Stimulated activated CD8-positive, alpha-beta memory T cell treated with anti-CD3 and anti-CD28 coated beads, Interleukin-7, amount 100 ng/mL, for 48 hours (primary cell): ENCODE measurements at places on chromosomes 16 and 17.

- DNase-seq: no peak
Observed at GRCh38 chr16:25027781-25028180, 12.6 kb upstream of the ARHGAP17 start.

DNA sequence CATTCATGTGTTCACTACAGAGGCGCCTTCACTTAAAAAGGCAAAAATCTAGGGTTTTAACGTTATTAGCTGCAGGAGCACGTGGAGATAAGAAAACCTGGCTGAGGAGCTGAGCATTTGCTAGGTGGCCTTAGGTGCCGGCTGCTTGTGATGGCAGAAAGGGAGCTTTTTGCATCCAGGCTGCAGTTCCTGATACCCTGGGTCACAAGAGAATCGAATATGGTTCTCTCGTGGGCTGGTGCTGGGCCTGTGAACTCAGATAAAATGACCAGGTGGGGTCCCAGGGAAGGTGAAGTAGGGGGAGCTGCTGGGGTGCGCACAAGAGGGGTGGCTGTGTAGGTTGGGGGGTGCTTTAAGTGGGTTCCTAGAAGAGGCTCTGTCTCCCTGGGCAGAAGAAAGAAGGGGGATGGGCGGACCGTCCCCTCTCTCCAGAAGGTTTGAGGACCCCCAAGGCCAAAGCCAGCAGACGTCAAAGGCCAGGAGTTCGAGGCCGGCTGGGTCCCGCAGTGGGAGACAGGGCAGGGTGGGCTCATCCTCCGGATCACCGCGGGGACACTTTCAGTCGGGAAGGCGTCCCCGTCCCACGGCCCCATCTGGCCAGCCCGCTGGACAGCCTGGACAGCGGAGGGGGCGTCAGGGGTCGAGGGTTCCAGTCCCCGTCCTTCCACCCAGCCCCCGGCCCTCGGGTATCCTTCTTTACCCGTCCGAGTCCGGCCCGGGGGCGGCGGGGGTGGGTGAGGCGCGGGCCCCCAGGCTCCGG is 740 bp upstream of the CMIP start:
- DNase-seq: no peak

GRCh38 chr16:72787514-72788268 is 260.2 kb downstream of the ZFHX3 start:
- peak; percentile 60 for DNase-seq

DNA sequence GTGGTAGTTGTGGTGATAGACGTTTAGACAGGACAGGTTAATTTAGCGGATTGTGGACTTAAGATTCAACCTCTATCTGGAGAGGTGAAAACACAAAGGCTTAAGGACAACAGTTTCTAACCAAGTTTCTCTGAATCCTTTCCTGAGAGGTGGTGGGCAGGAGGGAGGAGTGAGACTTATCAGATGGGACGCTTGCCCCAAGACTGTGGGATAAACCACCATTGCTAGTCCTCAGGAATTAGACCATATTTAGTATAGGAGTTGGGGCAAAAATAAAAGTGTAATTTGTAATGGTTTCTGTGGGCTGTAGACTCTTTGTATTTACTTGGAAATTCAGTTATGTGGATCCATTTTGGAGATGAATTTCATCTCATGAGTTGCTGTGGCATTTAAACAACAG is 6.6 kb downstream of the PDP2 start:
- no peak for DNase-seq

- DNase-seq: no peak
Observed at GRCh38 chr17:9330611-9331271, 244.9 kb downstream of the STX8 start.
